ENCODE measurements at places on chromosomes 6 and 20.

- no peak for DNase-seq
These were observed 528.7 kb upstream of the SOX4 start for GRCh38 chr6:21064756-21065340.

DNA sequence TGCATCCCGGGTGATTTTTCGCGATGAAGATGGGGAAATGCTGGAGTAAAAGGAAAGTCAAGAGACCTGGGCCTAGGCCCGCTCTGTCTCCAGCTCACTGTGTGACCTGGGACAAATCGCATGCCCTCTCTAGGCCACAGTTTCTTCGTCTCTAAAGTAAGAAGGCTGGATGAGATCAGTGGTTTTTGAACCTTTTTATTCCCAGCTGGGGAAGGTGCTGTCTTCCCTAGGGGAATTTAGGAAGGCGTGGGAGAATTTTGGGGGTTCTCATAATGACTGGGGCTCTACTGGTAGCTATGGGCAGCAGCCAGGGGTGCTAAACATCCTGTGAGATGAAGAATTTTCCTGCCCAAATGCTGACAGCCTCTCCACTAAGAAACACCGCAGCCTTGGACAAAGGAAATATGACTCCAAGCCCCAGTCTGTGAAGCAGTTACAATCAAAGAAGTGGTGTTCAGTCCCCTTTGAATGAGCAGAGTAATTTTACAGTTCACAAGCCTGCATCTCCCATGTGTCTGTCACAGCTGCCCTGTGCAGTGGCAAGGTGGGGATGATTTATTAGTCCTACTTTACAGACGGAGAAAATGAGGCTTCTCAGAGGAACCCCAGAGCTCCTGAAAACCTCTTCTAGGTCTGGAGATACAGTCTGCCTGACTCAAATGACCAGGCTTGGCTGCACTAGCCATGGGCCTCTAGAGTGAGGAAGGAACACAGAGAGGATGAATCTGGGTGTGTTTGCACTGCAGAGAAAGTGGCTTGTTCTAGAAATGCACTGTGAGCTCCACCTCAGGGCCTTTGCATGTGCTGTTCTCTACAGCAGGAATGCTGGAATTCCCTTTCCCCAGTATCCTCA lies 57.2 kb downstream of the RAB44 start:
- no peak for DNase-seq

DNA sequence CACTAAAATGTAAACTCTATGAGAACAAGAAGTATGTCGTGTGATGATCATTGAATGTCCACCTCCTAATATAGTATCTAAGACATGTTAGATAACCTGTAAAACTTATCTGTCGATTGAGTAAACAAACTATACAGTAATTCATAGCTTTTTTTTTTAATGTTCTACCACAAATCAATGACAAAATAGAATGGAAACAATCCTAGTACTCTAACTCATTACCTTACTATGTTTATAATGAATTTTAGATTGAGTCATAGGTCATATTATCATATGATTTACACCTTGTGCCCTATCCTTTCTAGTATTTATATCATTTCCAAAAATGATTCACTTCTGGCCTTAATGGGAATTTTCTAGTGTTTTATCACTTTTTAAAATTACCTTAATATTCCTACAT lies 6.1 kb downstream of the VTA1 start:
- no peak for DNase-seq

DNA sequence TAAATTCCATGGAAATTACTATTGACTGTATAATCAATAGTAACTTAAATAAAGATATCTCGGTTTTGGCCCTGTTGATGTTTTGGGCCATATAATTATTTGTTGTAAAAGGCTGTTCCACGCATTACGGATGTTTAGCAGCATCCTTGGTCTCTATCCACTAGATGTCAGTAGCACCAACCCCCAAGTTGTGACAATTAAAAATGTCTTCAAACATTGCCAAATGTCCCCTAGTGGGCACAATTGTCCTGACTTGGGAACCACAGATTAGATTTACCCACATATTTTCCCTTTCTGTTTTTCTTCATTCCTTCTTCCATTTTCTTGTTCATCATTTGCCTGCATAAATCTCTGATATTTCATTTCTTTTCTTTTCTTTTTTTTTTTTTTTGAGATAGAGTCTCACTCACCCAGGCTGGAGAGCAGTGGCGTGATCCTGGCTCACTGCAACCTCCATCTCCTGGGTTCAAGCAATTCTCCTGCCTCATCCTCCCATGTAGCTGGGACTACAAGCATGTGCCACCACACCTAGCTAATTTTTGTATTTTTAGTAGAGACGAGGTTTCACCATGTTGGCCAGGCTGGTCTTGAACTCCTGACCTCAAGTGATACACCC lies 13.6 kb upstream of the WFDC8 start:
- DNase-seq: peak; percentile 57

DNA sequence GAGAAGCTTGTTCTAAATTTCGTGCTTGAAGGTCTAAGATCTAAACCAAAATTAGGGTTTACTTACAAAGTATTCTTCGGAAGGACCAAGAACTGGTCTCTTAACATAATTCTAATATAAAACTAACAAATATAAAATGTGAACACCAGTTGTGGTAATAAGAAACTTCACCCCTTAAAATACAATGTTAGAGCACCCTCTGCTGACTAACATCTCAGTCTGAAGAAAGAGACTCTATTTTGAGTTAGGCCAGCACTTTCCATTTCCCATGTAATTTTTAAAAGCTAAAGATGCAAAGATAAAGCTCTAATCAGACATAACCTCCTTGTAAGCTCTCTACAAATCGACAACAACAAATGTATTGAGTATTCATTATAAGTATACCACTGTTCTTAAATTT lies 24.6 kb downstream of the ATG5 start:
- no peak for DNase-seq

Measured in NCI-H345 (cell line).